Activated CD8-positive, alpha-beta T cell treated with anti-CD3 and anti-CD28 coated beads, Interleukin-2, amount 10 ng/mL, durations not matched to agents 7 days and 5 days (primary cell): ENCODE measurements at places on chromosomes 16 and 17. TPM values are rescaled to one million over a fixed set of nuclear protein-coding genes. Genes with fewer than 3 reads are reported as not detected.

TUBG1 gene
- 82.3 TPM for total RNA-seq

NAGS gene
- total RNA-seq, result 0.78 TPM

ACADVL gene
- total RNA-seq, result 371 TPM

HAP1 gene
- total RNA-seq, result 0.11 TPM

MPV17L gene
- not detected for total RNA-seq

CD300A gene
- total RNA-seq, result 2.8 TPM

ZNF821 gene
- 4.1 TPM for total RNA-seq

HOXB6 gene
- total RNA-seq, result not detected

LITAF gene
- 79.4 TPM for total RNA-seq

ST6GALNAC1 gene
- total RNA-seq, result not detected

GH1 gene
- not detected for total RNA-seq

ENPP7 gene
- total RNA-seq, result not detected

SLC2A4 gene
- not detected for total RNA-seq

FBXW10 gene
- not detected for total RNA-seq

TMEM238L gene
- total RNA-seq, result not detected

PLCG2 gene
- 10.1 TPM for total RNA-seq

GAS2L2 gene
- not detected for total RNA-seq

GNAO1 gene
- 2.7 TPM for total RNA-seq

WNT9B gene
- total RNA-seq, result not detected

ADAD2 gene
- total RNA-seq, result 0.18 TPM

EPOP gene
- total RNA-seq, result 11.6 TPM

BCL6B gene
- total RNA-seq, result 0.63 TPM

SLC22A31 gene
- total RNA-seq, result not detected

CDRT15L2 gene
- total RNA-seq, result not detected

CETP gene
- not detected for total RNA-seq

ITGAD gene
- total RNA-seq, result 0.13 TPM

PRSS27 gene
- total RNA-seq, result 1.0 TPM

ADAM11 gene
- total RNA-seq, result 0.24 TPM

PRSS53 gene
- total RNA-seq, result 6.8 TPM

CXCL16 gene
- 0.89 TPM for total RNA-seq

ACSM2A gene
- total RNA-seq, result not detected

ODAD4 gene
- 0.89 TPM for total RNA-seq
